ENCODE measurements at places on chromosomes 7 and 10.
A peak's percentile ranks its signal among the peaks of the same experiment; 100 is the strongest.

DNA sequence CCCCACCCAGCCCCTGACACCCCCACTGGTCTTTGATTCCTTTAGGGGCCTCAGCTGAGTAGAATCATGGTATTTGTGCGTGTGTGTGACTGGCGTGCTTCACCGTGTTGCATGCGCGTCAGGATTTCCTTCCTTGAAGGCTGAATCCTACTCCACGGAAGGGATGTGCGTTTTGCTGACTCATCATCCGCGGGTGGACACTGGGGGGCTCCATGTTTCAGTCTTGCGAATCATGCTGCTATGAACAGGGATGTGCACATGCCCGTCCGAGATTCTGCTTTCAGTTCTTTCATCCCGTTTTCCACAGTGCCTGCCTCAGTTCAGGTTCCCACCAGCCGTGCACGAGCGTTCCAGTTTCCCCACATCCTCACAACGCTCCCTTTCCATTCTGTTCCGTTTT, 20.9 kb upstream of the JAKMIP3 start:
- DNase-seq = no peak

- DNase-seq = no peak
Measured at GRCh38 chr7:136976504-136977251, 108.2 kb downstream of the CHRM2 start.

DNA sequence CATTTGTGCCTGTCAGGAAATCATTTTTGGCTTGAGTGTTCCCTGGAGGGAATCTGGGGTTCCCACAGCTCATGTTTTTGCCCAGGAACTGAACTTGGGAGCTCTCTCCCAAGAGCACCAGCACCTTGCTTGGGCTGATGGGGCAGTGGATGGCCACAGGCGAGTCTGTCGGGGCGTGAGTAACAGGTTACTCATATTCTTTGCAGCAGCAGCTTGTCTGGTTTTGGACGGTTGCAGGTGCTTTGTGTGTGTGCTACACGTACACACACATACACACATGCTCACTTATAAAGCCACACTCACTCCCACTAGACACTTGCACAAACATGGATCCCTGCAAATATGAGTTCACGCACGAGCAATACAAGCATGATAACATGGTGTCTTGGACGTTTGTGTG, 2.9 kb upstream of the PALD1 start:
- DNase-seq = peak; percentile 39

DNA sequence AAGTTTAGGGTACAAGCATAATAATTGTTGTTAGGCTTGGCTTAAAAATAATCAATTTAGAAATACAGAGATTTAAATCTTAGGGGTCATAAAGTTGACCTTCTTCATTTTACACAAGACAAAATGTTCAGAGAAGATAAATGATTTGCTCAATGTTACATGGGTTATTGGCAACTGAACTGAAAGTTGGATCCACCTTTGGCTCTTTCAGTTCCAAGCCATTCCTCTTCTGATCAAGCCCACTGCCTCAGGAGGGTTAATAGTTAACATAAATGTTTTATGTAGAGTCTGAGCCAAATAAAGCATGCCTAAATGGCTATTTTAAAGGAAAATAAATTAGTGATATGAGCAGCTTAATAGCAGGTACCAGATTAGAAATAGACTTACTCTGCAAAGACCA, 79.1 kb upstream of the RHOBTB1 start:
- DNase-seq = no peak

- no peak for DNase-seq
Measured at GRCh38 chr10:69871074-69871473, 69.4 kb downstream of the COL13A1 start.

DNA sequence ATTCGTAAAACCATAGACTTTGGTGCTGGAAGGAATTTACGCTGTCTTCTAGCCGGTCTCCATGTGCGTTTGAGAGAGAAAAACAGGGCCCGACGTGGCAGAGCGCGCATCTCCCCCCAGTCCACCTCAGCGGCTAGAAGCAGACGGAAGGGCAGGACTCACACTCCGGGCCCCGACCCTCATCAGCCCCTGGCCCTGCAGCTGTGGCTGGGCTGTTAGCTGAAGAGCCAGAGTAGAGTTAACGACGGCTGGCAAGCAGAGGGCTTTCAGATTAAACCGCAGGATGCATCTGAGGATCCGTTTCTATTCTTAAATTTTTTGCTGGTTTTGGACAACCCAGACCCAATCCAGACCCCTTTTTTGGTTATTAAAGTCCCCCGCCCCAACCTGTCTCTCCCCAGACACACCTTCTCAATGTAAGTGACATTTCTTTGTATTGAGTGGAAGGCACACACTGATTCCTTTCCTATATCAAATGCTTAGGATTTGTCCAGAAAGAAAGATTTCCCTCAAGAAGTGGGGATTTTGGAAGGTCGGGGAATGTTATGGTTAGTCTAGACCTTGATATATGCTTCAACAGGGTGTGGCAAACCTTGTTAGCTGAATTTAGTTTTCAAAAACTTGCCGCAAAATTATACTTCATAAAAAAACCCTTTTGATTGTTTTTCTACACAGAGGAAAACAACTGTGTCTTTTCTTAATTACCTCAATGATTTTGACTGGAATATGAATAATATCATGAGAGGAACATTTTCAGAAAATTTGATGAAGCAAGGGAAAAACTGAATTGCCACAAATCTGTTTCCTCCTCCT, 1.7 kb upstream of the TBX20 start:
- DNase-seq = no peak

GRCh38 chr10:4677296-4678021, 148.5 kb upstream of the AKR1E2 start:
- no peak for DNase-seq

GRCh38 chr7:27640884-27641574, 21.7 kb downstream of the HIBADH start:
- no peak for DNase-seq

DNA sequence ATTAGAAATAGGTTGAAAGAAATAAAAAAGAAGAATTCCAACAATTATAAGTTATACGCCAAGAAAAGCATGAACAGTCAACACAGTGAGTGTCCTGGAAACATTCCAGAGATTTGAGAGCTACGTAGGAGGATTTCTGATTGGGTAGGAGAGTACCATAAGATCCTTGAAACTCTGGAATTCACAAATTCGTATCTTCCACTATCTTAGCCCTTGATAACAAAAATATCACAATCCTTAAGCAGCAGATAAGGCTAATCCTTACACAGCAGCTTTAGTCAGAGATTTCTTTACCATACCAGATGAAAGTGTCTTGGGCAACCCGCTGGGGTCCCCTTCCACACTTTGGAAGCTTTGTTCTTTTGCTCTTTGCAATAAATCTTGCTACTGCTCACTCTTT, 8.2 kb downstream of the TPK1 start:
- DNase-seq = no peak

GRCh38 chr7:703049-703448, 23.4 kb upstream of the DNAAF5 start:
- no peak for DNase-seq

DNA sequence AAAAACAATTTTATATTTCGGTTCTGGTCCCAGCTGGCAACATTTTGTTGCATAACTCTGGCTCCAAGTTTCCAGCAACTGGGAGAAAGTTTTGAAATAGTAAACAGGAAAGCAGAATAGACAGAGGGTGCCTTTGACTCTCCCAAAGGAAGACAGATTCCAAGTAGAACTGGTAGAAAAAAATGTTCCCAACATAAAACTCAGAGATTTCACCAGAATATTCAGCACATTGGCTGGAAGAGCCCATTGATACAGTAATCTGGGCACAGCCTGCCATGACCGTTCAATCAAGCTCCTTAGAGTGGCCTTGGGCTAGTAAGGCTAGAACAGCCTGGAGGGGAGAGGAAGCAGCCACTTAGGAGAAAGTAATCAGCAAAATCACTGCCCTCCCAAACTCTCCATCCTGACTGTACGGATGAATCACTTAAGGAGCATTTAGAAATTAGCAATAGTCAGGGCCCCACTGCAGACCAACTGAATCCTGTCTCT, 120.4 kb downstream of the CUBN start:
- DNase-seq = no peak

DNA sequence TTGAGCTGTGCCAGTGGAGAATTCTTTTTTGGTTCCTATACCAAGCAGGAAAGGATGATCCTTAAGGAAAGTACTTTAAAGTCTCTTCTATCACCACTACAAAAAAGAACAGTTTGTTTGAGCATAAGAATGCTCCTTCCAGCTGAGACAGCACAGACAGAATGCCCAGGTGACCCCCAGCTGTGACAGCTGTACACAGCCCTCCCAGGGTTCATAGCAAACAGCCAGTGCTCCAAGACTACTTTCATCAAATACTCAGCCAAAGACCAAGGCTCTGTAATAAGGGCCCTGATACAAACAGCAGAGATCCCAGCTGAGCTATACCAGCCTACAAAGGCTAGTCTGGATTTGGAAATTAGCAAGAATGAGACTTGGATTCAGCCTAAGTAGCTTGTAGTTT, 65.7 kb downstream of the NXPH1 start:
- DNase-seq = no peak

DNA sequence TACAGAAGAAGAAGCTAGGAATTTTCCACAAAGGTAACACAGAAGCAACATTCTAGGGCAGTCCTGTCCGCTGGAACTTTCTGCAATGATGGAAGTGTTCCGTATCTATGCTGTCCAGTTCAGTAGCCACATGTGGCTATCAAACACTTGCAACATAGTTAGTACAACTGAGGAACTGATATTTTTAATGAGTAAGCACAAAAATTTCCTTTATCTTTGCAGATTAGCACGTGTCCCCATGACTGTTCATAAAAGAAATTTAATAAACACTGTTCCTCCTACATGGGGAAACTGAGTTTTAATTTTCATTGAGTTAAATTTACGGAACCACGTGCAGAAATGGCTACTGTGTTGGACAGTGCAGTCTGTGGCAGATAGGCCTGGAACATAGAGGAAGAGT, 336.4 kb upstream of the KMT2E start:
- no peak for DNase-seq

DNA sequence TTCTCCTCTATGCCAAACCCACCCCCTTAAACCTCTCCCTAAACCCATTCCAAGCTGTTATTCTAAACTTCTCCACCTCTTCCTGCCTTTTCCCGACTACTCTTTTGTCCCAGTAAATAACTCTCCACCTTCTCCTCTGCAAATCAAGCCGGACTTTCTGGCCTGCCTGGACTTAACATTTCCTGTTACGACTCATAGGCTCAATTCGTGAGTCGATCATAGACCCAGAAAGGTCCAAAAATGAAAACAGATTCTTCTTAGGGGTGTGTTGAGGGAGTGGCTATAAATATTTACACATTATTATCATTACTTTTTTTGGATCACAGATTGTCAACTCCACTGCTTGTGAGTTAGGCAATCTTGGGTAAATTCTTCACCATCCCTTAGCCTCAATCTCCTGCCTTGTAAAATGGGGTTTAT, 59.0 kb upstream of the HABP2 start:
- DNase-seq = no peak

- no peak for DNase-seq
Measured at GRCh38 chr10:124748166-124748565, 4.0 kb upstream of the FAM53B start.

DNA sequence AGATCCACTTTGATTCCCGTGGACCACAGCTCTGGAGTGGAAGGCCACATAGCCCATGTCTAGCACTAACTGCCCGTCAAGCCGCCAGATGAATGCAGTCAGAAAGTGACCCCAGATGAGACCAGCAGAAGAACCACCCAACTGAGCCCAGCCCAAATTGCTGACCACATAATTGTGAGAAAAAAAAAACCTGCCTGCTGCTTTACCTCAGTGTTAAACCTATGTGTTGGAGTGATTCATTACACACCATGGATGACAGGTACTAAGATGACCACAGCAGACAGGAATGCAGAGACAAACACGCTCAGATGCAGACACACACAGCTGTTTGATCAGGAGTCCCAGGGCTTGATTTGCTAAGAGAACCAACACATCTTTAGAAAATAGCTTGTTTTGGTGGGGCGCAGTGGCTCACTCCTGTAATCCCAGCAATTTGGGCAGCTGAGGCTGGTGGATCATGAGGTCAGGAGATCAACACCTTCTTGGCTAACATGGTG, 168.1 kb upstream of the PPP2R2D start:
- DNase-seq = no peak

DNA sequence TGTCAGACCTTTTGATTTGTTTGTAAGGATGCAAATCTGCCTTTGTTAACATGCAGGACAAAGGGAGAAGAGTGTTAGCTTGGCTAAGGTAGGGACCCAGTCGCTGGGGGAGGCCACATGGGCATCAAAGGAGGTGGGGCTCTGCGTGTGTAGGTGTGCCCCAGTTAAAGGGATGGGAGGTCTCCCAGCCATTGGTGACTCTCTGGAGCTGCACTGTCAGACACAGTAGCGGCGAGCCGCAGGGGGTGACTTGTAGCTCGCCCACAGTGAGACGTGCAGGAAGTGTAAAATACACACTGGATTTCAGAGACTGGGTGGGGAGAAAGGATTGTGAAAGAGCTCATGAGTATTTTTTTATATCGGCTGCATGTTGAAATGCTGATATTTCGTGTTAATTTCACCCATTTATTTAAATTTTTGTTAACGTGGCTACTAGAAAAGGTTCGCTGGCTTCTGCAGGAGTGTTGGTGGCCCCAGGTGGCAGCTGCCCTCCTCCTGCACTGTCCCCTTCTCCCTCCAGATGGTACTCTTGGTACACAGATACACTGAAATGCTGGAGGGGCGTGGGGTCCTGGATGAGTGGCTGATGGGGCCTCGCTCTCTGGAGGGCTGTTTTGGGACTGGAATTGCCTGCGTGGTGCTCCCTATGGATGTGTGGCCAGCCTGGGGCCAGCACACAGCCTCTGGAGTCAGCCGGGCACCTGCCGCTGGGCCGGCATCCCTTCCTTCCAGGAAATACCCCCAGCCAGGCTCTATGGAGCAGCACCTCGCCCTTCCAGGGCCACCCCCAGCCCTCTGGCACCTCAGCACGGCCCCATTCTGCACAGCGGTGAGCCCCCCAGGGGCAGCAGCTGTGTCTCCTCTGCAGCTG, 59.2 kb downstream of the LHPP start:
- no peak for DNase-seq

DNA sequence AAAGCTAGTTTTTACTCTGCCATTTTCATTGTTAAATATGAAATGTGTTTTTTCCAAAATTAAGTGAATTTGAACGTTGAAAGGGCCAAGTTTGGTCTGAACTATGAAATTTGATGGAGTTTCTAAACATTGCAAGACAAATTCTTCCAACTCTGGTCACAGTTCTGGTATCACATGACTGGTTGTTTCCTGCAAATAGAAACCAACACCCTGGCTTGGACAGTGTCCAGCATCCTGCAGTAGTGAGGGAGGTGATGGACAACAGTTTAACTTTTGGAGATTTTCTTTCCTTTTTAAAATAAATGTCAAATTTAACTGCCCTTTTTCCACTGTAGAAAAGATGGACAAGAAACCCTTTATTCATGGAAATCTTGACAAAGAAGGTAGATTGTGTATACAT, 54.8 kb upstream of the AGBL3 start:
- no peak for DNase-seq

DNA sequence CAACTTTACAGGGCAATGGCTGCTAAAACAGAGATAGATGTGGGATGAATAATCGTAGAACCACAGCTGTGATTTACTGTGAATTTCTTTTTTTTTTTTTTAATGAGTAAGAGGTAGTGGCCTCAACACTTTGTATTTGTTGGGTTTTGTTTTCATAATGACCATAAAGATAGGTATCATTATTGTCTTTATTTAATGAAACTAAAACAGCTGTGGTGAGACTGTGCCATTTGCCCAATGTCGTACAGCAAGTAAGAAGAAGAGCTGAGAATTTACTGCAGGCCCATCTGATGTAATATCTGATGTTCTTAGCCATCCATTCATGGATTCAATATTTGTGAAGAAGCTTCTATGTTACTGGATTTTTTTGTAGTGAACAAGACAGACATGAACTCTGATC, 271.2 kb downstream of the IPMK start:
- DNase-seq = no peak

All from activated CD4-positive, alpha-beta T cell treated with anti-CD3 and anti-CD28 coated beads for 48 hours (primary cell).